IMR-90 (cell line): ENCODE measurements at places on chromosomes 7 and 10. TPM values are rescaled to one million over a fixed set of nuclear protein-coding genes. Genes with fewer than 3 reads are reported as not detected.

GRCh38 chr10:43198682-43199005, 60.4 kb downstream of the CSGALNACT2 start:
- DNase-seq: no peak

DNA sequence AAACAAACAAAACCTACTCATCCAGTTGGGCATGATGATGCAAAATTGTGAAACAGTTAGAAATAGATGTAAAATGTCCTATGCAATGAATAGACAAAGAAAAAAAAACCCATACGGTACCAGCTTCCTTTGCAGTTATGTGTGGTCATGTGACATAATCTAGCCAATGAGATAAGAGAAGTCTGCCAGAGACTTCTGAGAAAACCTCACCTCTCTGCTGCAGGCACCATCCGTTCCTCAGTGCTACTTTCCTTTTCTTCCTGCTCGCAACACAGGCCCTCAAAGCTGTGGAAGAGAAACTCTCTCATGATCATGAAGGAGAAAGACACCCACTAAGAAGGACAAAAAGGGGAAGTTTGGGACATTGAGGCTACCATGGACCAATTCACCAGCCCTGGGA, 76.8 kb upstream of the CARD11 start:
- no peak for DNase-seq

GRCh38 chr7:79619216-79619615, 165.7 kb upstream of the MAGI2 start:
- DNase-seq: no peak

DNA sequence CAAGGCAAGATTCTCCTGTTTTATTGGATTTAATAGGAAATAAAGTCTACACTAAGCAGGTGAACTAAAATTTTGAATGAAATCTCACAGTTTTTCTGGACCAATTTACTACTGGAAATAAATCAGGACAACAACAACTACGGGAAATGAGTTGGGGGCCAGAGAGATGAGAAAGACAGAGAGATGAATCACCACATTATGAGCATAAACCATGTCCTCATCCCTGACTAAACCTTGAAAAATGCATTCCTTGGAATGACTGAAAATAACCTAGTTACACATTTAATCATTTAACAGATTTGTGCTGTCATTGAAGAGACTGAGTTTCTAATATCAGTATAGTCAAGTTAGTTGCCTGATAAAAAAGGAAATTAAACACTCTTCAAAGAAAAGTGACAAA, 608.4 kb upstream of the KCND2 start:
- DNase-seq: peak; percentile 70

FKBP6 gene
- not detected in 2 replicates for total RNA-seq

DNA sequence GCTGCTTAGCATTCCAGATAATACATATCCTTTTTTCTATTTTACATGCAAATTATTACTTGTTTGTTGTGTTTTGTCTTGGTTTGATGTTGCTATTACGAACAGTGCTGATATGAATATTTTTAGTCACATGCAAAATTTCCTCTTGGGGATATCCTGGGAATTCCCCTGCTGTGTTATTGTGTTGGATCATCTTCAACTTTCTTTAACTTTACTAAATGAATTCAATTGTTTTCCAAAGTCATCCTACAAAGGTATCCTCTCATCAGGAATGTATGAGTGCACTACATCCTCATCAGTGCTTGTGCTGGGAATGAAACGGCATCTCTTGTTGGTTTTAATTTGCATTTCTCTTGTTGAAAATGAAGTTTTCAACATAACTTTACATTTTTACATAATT, 87.1 kb downstream of the AASS start:
- no peak for DNase-seq

ELFN1 gene
- total RNA-seq: 1.6 and 2.2 TPM in 2 replicates

PKD2L1 gene
- total RNA-seq: not detected in 2 replicates

DNA sequence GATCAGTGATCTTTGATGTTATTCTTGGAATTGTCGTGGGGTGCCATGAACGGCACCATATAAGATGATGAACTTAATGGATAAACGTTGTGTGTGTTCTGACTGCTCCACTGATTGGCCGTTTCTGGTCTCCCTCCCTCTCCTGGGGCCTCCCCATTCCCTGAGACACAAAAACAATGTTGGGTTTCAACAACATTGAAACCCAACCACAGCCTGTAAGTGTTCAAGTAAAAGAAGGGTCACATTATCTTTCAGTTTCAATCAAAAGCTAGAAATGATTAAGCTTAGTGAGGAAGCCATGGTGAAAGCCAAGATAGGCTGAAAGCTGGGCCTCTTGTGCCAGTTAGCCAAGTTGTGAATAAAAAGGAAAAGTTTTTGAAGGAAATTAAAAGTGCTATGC, 19.5 kb downstream of the EN2 start:
- no peak for DNase-seq

DNA sequence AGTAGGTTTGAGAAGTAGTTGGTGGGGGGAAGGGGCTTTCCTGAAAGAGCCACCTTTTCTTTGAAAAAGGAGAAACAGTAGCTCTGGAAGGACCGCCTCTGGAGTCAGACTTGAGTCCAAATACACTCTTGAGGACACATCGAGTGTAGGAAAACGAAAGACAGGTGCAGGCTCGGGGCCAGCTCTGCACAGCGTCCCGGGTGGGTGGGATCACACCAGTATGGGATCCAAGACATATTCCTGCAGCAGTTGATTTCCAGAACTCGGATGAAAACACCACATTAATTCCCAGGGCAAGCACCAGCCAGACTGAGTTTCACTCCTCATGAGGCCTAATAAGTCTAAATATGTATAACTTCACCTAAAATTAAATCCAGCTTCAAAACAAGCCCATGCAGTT, 61.4 kb downstream of the ASB13 start:
- no peak for DNase-seq

DOCK4 gene
- 12.2 and 14.2 TPM in 2 replicates for total RNA-seq

DNA sequence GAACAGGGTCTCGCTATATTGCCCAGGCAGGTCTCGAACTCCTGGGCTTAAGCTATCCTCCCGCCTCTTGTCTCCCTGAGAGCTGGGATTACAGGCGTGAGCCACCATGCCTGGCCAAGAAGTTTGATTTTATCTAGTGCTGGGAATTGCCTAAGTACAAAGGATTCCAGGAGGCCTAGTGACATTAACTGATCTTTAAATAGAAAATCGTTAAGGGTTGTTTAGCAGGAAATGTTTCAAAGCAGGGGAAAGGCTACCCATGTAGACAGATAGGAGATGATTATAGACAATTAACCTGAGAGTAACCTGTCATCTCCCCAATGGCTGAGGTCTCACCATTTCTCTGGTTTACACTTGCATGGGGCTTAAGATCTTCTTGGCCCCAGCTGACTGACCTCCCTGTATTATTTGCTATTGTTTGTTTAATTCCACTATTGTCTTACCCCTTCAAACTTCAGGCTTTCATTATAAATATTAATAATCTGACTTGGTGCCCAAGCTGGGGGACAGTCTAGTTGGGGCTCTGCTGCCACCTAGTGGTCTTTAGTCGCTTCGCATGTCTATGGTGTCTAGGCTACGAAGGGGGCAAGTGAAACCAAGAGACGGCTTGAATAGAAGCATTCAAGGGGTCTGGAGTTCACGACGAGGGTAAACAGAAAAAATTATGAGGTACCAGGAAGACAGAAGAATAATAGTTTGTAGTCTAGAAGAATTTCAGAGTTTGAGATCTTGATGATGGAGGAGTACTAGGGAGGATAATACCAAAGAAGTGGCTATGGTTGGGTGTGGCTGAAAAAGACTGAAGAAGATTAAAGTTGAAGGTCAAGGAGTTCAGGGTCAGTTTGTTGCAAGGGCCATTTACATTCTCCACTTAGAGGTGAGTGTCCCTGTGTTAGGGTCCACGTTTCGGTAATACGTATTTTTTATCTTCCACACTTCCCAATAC, 40.4 kb upstream of the BPGM start:
- peak; percentile 67 for DNase-seq

DNA sequence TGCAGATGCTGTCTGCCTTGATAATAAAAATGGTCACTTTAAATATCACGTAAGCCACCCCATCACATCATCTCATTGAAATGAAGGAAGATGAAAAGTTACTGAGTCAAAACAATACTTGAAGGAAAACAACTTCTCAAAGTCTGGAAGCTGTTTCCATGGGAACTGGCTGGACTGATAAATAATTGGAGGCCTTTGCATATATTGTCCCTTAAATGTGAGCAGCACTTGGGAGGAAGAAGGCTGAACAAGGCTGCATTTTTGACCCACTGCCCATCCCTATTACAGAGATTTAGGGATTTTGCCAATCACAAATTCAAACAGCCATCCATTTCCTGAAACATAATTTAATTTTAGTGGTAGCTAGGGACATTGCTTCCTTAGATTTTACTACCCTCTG, 18.2 kb upstream of the MAGI2 start:
- no peak for DNase-seq

- no peak for DNase-seq
Measured at GRCh38 chr10:103982639-103983038, 15.7 kb downstream of the SLK start.

- no peak for DNase-seq
Measured at GRCh38 chr10:73779539-73780197, 2.2 kb upstream of the CHCHD1 start.

PNLIP gene
- not detected in 2 replicates for total RNA-seq

DNA sequence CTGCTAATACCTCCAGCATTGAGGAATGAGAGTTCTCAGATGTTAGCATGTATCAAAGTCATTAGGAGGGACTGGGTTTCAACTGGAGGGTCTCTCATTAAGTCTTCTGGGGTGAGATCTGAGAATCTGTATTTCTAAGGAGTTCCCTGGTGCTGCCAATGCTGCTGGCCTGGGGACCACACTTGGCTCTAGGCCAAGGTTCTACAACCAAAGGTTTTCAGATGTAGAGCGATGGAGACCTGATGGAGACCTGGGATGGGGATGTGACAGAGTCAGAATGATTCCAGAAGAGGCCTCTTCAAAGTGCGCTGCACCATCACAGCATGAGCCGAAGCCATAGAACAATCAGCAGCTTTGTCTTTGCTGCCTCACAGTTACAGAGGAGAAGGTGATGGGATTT, 27.2 kb downstream of the ST8SIA6 start:
- no peak for DNase-seq

- no peak for DNase-seq
Measured at GRCh38 chr7:100396421-100396982, 23.2 kb downstream of the PILRA start.

DNA sequence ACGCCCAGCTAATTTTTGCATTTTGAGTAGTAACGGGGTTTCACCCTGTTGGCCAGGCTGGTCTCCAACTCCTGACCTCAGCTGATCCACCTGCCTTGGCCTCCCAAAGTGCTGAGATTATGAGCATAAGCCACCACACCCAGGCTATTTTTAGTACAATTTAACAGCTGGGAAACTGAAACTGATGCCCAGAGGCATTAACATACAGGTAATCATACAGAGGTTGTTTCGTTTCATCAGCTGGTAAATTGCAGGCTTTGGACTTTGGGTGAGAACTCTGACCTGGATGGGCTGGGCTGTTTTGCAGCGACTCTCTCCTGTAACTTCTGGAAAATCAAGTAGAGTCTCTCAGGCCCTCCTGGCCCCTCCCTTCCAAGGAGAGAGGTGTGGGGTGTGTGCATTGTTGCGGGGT, 6.2 kb upstream of the ACHE start:
- DNase-seq: no peak

PLEKHS1 gene
- total RNA-seq: not detected in 2 replicates

- DNase-seq: no peak
Measured at GRCh38 chr7:37786741-37787569, 61.4 kb upstream of the NME8 start.

GRCh38 chr7:82317760-82318159, 125.8 kb downstream of the CACNA2D1 start:
- DNase-seq: no peak

SBDS gene
- total RNA-seq: 43.0 and 94.2 TPM in 2 replicates

DNA sequence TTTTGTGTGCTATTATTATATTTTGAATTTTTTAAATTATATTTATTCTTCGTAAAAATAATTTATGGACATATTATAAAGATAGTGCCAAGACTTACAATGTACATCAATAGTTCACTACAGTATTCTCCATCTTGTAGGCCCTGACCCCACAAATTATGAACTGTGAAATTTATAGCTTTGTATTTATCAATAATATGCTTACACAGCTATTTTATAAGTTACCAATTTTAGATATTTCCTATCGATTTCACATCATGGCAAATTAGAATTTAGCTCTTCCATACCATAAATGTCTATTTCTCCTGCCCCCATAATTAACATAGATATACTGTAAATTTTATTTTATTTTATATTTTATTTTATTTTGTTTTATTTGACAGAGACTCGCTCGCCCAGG, 34.4 kb upstream of the GNAI1 start:
- DNase-seq: no peak

- no peak for DNase-seq
Measured at GRCh38 chr10:22319980-22320558, 830 bp upstream of the BMI1 start.

- no peak for DNase-seq
Measured at GRCh38 chr7:45580053-45580872, 6.1 kb downstream of the ADCY1 start.

ACTR3C gene
- not detected in 2 replicates for total RNA-seq

- DNase-seq: no peak
Measured at GRCh38 chr7:96120445-96121225, 201.3 kb downstream of the SLC25A13 start.

- DNase-seq: no peak
Measured at GRCh38 chr7:123738356-123738755, 10.4 kb downstream of the WASL start.

DNA sequence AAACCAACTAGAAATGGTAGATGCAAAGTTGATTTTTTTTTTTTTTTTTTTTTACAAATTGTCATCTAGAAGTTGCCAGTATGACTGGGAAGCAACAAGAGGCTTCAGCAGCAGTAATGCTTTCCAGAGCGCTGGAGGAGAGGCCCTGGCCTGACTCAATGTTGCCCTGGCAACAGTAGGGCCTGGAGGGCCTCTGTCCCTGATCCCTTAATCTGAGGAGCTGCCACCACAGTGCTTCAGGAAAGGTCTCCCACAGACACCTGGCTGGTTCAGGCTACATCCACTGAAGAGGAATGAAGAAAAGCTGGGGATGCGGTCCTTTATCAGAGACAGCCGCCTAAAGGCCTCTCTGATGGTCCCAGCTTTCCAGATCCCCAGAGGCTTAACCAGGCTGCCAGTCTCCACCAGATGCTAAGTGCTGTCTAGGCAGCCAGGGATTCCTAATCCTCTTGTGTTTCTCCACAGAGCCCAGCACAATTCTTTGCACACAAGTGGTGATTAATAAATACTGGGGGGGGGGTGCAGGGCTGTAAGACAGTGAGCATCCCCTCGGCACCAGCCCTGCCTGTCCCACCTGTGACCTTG, 33.7 kb downstream of the ZNF777 start:
- DNase-seq: no peak
